Hepatocyte (in vitro differentiated cells): ENCODE measurements at places on chromosomes 1 and 21. TPM values are rescaled to one million over a fixed set of nuclear protein-coding genes. Genes with fewer than 3 reads are reported as not detected.

DNA sequence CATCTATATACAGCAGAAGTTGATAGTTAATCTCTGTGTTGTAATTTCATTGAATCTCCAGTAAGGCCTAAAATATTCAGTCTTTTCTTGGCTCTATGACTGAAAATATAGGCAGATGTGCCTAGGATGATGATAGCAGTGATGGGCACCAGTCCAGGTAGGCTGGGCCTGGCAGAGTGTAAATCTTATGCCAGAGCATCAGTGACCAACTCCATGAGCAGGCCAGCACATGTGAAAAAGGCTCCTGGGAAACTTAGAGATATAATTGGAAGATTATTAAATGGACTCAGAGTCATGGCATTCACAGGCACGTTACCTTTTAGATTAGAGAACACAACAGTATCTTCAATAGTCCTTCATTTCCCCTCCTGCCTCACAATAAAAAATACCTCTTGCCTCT, 20.7 kb upstream of the CYYR1 start:
- no peak for DNase-seq

- no peak for DNase-seq
These were observed 4.5 kb upstream of the ZNF697 start for GRCh38 chr1:119652587-119652986.

SH3BP5L gene
- total RNA-seq, result 13.2 and 17.2 TPM in 2 replicates

COL8A2 gene
- 32.6 and 44.8 TPM in 2 replicates for total RNA-seq

FCRL2 gene
- 0.13 TPM in 1 of 2 replicates, not detected in the other for total RNA-seq
